ENCODE measurements at places on chromosomes 13 and 19.

DNA sequence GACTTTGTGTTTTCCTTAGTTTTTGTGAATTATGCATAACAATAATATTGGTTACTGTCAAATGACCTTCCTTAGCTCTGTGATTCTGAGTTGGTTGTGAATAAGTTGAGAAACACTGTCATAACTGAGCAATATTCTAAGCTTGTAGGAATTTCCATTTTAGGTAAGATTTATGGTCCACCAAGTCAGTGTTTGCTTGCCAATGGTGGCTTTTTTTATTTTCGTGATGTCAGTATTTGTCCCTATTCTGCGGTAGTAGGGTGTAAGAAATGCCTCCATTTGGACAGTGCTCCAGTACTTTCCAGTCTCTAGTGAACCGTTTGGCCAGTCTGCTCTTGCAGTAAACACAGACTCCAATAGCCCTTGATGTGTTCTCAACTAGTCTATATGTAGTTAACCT is 94.7 kb downstream of the FRY start:
- no peak for DNase-seq

DNA sequence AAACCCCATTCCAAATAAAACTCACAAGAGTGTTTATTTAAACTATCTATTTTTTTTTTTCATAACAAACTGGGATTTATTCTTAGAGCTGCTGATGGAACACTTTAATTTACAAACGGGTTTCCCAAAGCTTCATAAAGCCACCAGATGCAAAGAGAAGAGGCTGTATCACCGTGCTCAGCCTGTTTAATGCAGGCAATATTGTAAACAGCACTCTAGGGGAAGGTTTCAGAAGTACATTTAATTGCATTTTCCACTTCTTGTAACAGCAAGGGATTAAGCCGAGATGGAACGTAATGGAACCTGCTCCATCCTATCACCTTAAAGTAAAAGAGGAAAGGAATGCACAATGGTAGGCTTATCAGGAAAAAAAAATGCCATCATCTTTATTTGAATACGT is 550.6 kb upstream of the ARGLU1 start:
- no peak for DNase-seq

DNA sequence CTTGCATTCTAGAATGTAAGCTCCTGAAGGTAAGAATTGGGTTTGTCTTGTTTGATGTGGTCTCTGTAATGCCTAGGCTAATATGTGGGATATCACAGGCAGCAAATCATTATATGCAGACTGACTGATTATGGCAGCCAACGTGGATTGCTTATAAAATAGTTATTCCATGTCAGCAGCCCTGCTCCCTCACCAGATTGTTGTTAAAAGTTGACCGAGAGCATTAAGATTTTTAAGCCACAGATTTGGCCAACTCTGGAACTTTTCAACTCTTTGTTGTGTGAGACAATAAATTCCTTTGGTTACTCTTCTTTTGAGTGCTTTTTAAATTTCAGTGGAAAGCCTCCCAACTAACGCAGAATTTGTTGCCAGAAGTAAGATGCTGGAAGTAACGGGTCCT is 92.6 kb upstream of the FAM216B start:
- DNase-seq, result no peak

- no peak for DNase-seq
Observed at GRCh38 chr19:39407410-39407659, 688 bp downstream of the ZFP36 start.

GRCh38 chr13:76106763-76107162 is 470.6 kb downstream of the LMO7 start:
- no peak for DNase-seq

DNA sequence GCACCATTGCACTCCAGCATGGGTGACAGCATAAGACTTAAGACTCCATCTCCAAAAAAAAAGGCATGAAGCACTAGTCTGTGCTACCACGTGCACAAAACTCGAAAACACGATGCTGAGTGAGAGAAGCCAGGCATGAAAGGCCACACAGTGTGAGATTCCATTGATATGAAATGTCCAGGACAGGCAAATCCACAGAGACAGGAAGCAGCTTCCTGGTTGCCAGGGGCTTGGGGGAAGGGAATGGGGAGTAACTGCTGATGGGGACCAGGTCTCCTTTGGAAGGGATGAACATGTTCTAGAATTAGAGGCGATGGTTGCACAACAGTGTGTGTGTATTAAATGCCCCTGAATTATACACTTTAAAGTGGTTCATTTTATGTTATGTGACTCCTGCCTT is 15.9 kb upstream of the JUND start:
- DNase-seq, result no peak

DNA sequence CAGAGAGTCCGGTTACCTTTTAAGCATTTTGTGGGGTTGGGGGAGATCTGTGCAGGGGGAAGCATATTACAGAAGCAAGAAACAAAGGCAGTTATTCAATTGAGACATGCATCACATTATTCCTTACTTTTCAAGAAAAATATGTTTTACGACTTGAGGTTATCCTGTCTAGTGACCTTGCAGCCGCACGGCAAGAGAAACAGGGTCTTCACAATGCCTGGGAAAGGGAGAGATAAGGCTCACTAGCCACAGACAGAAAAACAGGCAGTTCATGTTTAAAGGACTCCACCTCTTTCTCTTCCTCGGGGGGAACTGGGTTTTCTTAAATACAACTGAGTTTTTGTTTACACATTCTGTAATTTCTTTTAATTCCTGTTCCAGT is 536 bp upstream of the NCR1 start:
- DNase-seq, result no peak

GRCh38 chr13:44389060-44389666 is 15.5 kb downstream of the SERP2 start:
- no peak for DNase-seq

DNA sequence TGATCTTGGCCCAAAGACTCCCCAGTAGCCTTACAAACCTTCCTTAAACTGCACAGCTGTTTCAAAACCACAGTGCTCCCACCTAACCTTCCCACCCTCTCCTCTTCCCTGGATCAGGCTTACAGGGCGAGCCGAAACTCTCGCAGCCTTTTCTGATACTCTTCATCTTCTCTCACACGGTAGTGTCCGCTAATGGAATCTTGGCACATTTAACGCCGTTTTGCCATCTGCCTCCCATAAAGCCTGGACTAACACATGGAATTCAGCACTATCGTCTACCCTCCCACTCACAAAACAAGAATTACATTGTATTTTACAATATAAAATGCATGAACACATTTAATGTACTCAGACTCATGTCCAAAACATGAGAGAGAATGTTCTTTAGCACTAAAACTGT is 135.9 kb downstream of the RAP2A start:
- DNase-seq, result no peak

DNA sequence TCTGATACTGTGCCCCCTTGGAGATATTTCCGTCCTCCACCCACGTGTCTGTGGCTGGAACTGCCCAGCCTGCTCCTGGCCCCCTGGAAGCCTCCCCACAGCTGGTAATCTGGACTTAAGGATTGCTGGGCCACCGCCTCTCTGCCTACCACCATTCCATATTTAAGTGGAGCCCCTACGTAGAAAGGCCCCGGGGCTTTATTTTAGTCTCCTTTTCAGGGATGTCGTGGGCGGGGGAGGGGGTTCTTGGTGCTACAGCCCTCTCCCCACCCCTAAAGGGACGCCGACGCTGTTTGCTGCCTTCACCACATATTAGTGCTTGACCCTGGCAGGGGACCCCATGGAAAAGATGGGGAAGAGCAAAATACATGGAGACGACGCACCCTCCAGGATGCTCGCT is 2.7 kb upstream of the NOP53 start:
- DNase-seq, result no peak

- DNase-seq, result no peak
Observed at GRCh38 chr13:35354285-35354684, 122.2 kb downstream of the MAB21L1 start.

- DNase-seq, result no peak
Observed at GRCh38 chr13:83450591-83450990, 431.7 kb downstream of the SLITRK1 start.

- no peak for DNase-seq
Observed at GRCh38 chr19:34323433-34324204, 41.4 kb upstream of the GPI start.

DNA sequence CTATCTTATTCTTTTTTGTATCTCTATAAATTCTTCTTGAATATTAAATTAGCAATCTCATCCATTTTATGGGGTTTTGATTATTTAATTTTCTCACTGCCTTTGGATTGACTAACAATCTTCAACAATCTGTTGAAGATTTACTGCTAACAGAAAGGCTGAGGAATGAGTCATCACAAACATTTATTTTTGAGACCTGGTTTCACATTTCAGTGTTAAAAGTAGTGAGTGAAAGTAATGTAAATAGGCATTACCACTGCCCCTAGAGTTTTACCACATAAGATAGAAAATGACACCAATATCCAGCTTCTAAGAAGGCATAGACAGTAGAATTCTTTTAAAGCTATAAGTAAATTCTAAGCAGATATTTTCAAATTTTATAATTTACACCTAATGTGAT is 472.8 kb downstream of the OLFM4 start:
- no peak for DNase-seq

DNA sequence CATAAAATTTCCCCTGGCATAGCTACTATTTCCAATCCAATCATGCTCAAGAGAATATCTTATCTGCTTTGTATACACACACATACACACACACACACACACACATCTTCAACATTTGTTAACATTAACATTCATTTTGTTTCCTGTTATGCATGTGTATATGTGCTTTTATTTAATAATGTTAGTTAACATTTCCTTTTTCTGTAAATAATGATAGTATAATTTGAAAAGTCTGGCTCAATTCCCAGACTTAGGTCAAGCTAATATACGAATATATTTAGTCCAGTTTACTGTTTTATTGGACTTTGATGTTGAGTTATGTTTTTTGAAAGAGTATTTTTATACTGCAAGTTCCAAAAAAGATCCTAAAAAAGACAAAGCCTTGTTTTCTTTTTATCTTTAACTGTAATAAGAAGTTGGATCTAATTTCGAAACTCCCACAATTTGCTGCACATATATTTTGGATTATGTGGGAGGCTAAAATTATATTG is 1072.4 kb downstream of the EFNB2 start:
- DNase-seq, result no peak

GRCh38 chr13:41645331-41645730 is 188.0 kb downstream of the RGCC start:
- no peak for DNase-seq

DNA sequence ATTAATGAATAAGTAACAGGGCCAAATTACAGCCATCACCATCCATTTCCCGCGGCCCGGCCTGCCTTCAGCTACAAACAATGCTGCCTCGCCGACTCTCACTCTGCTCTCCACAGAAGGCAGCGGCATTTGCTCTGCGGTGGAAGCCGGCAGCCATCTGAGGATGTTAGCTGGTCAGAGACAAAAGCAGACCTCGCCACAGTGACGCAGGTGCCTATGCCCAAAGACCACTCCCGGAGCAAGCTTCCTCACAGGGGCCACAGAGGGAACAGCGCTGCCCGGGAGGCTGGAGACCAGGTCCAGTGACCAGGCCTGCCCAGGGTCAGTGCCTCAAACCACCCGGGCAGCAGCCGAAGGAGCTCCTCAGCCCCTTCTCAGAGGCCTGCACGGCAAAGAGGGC is 16.4 kb downstream of the PEPD start:
- DNase-seq, result no peak

- DNase-seq, result no peak
Observed at GRCh38 chr19:50423279-50424113, 4.8 kb downstream of the SPIB start.

DNA sequence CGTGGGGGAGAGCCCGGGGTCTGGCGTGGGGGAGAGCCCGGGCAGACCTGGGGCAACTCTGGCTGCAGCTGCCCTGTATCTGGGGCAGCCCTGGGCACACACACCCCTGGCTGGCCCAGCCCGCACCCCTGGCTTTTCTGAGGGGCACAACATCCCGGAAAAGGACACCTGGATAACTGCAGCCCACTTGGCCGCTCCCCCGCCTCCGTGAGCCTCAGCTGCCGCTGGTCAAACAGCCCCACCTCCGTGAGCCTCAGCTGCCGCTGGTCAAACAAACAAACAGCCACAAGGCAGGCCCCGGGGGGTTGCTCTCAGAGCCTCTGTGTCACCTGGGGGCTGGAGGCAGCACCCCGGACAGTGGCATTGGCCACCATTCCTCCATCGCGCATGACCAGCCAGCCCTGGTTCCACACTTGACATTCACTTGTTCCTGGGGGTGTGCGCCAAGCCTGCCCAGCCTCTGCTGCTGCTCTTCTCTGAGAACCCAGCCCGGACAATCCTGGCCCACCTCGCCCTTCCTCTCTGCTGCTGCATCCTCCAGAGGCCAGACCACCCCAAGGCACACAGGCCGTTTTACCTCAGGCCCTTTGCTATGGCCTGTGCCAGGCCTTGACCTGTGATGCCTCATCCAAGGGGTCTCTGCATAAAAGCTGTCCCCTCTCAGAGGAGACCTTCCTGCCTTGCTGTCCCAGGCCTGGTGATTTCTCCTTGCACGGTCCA is 19.9 kb downstream of the CEBPG start:
- no peak for DNase-seq
